ENCODE measurements at places on chromosomes 1 and 21. TPM values are rescaled to one million over a fixed set of nuclear protein-coding genes. Genes with fewer than 3 reads are reported as not detected.

The UAP1 gene
- 124 TPM for total RNA-seq

The WNT9A gene
- total RNA-seq: 0.30 TPM

The KCNJ15 gene
- 1.8 TPM for total RNA-seq

The BNIPL gene
- 0.30 TPM for total RNA-seq

The CD48 gene
- not detected for total RNA-seq

The GCSAML gene
- total RNA-seq: not detected

The CHI3L1 gene
- total RNA-seq: 339 TPM

The MAP1LC3C gene
- under 0.01 TPM for total RNA-seq

The OPRD1 gene
- total RNA-seq: not detected

The TOMM20 gene
- 83.7 TPM for total RNA-seq

The ERI3 gene
- total RNA-seq: 43.1 TPM

The IFI6 gene
- total RNA-seq: 13.2 TPM

The PTPRC gene
- not detected for total RNA-seq

The TTC4 gene
- total RNA-seq: 23.4 TPM

The CCDC185 gene
- not detected for total RNA-seq

The CFAP107 gene
- not detected for total RNA-seq

The LCE1B gene
- not detected for total RNA-seq

The KRTAP21-3 gene
- total RNA-seq: not detected

The ARTN gene
- 0.30 TPM for total RNA-seq

Data from smooth muscle cell of the umbilical artery (primary cell).